ENCODE measurements at places on chromosomes 1 and 21.
A peak's percentile ranks its signal among the peaks of the same experiment; 100 is the strongest.

GRCh38 chr1:27981145-27981544 lies 21.4 kb downstream of the XKR8 start:
- DNase-seq: peak; percentile 36

- peak; percentile 39 for DNase-seq
These were observed 55.5 kb downstream of the TRABD2B start for GRCh38 chr1:47941609-47942239.

- no peak for DNase-seq
These were observed 54.9 kb downstream of the MDM4 start for GRCh38 chr1:204571128-204571527.

- DNase-seq: no peak
These were observed 14.3 kb downstream of the GMEB1 start for GRCh38 chr1:28682840-28683239.

GRCh38 chr1:230643908-230644307 lies 1.6 kb downstream of the COG2 start:
- peak; percentile 39 for DNase-seq

GRCh38 chr21:31873275-31873695 lies 465 bp downstream of the HUNK start:
- DNase-seq: no peak

DNA sequence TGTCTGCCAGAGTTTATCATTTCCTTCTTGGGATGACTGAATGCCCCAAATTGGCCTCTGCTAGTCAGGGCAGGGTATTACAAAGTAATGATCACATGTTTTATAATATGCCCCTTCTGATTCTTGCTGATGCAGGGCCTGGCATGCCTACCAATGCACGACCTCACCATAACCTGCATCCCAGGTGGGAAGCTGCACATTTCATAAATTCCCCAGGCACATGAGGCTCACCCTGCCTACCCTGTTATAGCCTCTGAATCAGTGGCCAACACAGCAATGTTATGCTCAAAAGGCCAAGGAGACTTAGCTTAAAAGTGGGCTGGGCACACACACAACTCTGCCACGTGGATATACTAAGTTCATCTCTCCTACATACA lies 28.0 kb upstream of the XPR1 start:
- DNase-seq: no peak

- DNase-seq: no peak
These were observed 466 bp downstream of the HTR6 start for GRCh38 chr1:19665186-19665495.

- DNase-seq: peak; percentile 62
These were observed 688.4 kb downstream of the USP25 start for GRCh38 chr21:16418226-16418625.

GRCh38 chr1:58904299-58905125 lies 120.7 kb upstream of the JUN start:
- no peak for DNase-seq

GRCh38 chr1:59007820-59008598 lies 224.2 kb upstream of the JUN start:
- peak; percentile 46 for DNase-seq

DNA sequence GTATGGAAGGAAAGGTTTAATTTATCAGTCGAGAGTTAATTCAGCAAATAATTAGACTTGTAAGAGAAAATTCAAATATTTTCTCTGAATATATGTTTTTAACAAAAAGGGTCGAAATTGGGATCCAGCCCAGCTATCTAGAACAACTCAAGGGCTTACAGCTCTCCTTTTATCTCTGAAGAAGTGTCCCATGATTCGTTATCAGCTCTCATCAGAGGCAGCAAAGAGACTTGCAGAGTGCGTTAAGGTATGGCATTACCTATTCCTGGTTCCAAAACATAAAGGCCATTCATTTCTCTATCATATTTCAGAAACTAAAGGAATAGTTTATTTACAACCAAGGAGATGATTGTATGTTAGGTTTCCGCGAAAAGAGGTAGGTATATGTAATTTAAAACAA lies 9.4 kb downstream of the VPS45 start:
- DNase-seq: no peak
